Mucosa of gallbladder (tissue), 1 donor: ENCODE measurements at places on chromosomes 11 and 22. TPM values are rescaled to one million over a fixed set of nuclear protein-coding genes. Genes with fewer than 3 reads are reported as not detected.

Gene DRD4
- total RNA-seq = 2.6 TPM

Gene MYBPC3
- not detected for total RNA-seq

Gene NRIP3
- 2.7 TPM for total RNA-seq

Gene SNAP29
- 34.6 TPM for total RNA-seq

Gene OR5AS1
- total RNA-seq = not detected

DNA sequence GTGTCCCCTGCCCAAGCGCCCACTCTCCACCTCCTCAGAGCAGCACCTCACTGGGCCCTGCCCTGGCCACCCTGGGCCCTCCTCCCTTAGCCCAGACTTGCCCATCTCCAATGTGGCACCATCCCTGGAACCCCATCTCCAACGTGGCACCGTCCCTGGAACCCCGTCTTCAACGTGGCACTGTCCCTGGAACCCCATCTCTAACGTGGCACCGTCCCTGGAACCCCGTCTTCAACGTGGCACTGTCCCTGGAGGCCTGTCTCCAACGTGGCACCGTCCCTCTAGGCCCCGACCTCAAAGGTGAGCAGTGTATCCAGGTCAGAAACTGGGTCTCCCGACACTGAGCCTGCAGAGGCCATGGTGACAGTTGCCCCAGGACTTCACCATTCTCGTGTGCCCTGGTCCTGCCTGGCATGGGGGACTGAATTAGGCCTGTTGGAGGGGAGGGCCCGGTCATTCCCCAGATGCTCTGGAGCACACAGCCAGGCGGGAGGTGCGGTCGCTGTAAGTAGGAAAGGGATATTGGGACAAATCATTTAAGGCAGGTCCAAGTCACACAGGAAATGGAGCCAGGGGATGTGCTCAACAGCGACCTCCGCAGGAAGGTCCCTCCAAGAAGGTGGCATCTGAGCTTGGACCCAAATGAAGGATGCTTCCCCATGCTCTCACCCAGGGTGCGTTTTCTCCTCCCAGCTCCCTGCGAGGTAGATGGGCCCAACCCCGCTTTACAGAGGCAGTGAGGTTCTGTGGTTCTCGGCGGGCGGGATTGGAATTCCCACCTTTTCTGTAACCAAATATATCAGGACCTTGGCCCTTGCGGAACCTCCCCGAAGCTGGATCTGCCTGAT, 2.4 kb upstream of the CTSD start:
- DNase-seq = no peak

DNA sequence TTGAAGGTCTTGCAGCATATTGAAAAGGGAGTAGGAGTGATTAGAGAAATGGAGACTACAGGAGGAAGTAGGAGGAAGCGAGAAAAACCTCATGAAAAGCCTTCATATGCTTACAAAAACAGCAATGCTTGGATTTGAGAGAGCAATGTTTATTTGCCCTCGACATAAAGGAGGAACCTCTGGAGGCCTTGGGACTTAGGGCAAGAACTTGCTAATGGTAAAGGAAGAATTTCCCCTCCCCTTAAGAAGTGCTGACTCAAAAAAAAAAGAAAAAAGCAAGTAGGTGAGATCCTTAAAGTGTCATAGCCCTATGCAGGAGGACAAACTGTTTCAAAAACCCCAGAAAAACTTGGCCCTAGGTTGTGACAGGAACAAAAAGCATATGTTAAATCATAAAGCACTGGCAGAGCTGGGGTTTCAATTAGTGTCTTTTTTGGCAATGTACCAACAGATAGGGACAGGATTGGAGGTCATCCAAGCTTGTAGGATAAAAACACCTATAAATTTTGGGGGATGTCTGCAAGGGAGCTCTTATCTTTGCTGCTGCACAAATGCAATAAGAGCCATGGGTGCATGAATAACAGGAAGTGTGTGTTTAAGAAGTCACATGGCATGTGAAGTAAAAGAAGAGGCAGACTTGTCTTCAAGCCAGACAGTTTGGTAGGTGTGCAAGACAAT, 4.9 kb downstream of the GLYAT start:
- no peak for DNase-seq
